Gastrocnemius medialis (tissue), 4 donors: ENCODE measurements at places on chromosomes 1 and 21.

DNA sequence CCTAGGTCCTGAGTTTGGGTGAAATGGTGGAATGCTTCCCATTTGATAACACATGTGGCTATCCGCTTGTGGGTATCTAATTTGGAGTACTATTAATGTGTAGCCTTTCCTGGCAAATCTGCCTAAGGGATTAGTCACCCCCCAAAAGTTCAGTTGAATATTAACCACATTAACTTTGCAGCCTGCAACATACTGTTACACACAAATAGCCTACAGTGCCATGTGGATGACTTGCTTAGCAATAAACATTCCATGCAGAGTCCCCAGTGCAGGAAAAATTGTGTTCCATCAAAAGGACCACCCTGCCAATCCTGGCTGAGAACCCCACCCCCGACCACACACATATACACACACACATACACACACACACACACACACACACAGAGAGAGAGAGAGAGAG, 303.3 kb upstream of the ESRRG start:
- DNase-seq, result no peak

- no peak for DNase-seq
These were observed 8.9 kb downstream of the COL16A1 start for GRCh38 chr1:31694964-31695313.

DNA sequence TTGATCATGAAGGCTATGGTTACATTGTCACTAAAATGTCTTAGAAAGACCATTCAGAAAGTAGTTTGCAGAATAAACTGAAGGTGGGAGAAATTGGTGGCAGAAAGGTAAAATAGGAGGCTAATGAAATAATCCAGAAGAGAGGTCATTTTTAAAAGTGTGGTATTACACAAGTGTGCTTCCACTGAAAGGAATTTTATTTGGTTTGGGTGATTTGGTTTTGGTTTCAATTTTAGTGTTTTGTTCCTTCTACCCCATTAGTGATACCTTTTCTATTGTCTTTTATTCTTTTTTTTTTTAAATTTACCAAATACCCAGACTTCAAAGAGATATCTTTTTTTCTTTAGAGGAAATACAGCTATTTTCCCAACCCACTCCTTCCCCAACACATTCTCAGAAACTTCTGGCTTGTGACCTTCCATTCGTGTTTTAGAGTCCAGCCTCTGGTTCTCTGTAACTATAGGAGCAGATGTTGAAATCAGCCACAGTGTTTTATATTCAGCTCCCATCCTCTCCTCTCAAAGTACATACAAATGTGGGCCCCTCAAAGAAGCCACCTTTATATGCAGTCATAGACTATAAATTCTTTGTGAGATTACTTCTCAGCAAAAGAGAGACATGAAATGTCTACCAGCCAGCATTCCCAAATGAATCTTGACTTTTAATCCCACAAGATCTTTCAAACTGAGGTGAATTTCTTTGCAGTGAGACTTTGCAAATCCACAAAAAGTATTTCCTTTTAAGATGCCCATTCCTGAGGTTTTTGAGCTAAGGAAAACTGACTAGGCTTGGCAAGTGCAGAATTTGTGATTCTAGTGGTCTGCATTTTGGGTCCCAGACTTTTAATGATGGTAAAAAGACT, 42.0 kb upstream of the PALMD start:
- DNase-seq, result no peak

DNA sequence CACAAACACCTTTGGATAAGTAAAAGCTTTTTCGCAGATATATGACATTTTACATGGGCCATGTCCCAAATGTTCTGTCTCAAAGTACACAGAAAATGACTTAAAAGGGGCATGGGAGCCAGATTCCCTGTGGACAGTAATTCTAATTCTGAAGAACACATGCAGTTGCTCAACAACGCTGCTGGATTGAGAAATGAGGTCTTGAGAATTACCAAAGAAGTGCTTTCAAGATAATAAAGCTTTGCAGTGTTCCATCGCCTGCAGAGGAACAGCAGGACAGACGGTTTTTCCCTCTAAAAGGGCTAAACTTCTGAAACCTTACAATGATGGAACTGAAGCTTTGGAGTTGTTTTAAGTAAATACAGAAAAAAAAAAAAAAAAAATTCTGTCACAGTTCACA, 55.3 kb upstream of the HSPA13 start:
- DNase-seq, result no peak

DNA sequence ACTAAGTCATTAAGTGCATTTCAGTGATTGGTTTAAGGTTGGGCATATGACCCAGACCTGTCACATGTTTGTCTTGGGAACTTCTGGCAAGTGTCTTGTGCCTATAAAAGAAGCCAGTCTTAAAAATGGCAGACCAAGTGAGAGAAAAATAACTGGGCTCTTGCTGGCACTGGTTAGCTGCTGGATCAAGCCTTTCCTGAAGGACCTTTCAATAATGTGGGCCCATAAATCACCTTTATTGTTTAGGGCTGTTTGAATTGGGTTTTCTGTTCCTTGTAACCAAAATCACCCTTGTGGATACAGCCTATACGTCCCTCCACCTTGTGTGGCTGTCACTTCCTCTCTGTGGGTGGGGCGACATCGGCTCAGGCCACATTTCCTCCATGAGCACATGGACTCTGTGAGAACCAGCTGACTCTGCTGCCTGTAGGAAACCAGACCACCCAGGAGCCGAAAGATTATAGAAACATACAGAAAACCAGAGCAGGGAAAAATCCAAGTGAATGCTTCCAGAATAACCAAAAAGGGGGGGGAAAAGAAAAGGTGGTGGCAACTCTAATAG, 25.6 kb upstream of the WNT4 start:
- DNase-seq, result no peak

DNA sequence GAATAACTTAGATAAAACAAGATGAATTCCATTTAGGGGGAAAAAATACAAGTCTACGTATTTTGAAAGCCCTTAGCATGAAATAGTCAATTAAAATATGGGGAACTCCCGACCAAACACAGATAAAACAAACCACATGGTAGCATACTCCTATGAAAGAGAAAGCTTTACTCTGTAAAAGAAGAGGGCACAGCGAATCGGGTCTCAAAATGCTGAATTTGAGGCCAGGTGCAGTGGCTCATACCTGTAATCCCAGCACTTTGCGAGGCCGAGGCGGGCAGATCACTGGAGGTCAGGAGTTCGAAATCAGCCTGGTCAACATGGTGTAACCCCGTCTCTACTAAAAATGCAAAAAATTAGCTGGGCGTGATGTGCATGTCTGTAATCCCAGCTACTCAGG, 116.9 kb upstream of the TIAM1 start:
- DNase-seq, result no peak

DNA sequence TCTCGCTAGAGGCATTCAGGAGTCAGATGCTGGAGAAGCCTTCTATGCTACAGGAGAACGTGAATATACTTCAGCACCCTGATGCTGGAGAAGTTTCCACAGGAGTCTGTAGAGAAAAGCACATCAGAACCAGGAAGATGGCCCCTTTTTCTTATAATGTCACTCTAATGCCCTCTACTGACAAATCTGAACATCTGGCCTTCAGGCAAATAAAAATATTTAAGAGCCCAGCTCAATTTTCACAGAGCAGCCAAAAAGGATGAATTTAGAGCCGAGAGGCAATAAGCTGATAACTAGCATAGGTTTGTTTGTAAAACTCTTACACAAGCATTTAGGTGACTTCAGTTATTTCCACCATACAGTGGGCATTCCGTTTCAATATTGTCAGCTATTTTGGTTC, 3.8 kb upstream of the RRP15 start:
- no peak for DNase-seq

GRCh38 chr1:115911294-115911693, 65.0 kb upstream of the SLC22A15 start:
- DNase-seq, result no peak

DNA sequence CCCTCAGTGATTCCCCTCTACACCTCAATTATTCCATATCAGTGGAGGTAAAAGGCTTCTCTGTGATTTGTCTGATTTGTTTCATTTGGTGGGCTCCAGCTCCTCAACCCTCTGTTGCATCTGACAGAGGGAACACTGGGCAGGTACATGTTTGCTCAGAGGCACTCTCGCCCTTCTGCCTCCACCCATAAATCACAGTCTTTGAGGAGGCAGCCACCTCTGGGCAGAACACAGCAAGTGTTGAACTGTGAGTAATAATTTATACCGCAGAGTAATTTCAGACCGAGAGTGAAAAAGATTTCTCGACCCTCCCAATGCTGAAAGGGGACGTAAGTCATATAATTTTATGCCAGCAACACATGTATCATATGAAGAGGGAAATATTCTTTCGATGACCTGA, 330.1 kb upstream of the PBX1 start:
- DNase-seq, result no peak

GRCh38 chr1:202018468-202019234, 8.3 kb downstream of the ELF3 start:
- DNase-seq, result no peak

DNA sequence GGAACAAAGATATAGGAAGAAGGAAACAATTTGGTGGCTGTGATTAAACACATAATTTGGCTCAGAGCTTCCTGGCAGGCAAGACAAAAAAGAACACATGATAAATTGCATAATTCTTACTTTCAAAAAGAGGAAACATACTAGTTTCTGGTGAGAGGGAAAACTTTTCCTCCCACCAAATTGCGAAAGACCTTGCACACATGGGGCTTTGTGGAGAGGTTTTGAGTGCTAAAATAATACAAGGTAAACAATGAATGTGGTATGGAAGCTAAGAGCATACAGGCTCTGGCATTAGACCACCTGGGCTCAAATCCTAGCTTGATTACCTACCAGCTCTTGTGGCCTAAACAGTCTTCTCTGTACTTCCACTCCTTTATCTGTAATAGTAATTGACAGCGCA, 140.2 kb upstream of the HOOK1 start:
- no peak for DNase-seq

DNA sequence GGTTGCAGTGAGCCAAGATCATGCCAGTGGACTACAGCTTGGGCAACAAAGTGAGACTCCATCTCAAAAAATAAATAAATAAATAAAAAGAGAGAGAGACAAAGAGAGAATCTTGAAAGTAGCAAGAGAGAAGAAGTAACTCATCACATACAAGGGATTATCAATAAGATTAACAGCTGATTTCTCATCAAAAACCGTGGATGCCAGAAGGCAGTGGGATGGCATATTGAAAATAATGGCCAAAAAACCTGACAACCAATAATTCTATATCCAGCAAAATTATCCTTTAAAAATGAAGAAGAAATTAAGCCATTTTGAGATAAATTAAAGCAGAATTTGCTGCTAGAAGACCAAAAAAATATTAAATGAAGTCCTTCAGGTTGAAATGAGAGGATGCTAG, 35.7 kb downstream of the KLHDC7A start:
- no peak for DNase-seq

- no peak for DNase-seq
These were observed 26.8 kb upstream of the LRIF1 start for GRCh38 chr1:110990541-110990940.
